ENCODE measurements at places on chromosomes 16 and 17. TPM values are rescaled to one million over a fixed set of nuclear protein-coding genes. Genes with fewer than 3 reads are reported as not detected.

Gene TBC1D3B
- total RNA-seq, result 1.3 TPM

Gene SLC25A19
- 11.7 TPM for total RNA-seq

Gene SPEM3
- not detected for total RNA-seq

Gene CDH11
- total RNA-seq, result 99.6 TPM

Gene FSCN2
- 0.64 TPM for total RNA-seq

Gene SPNS3
- total RNA-seq, result 0.24 TPM

Gene G6PC1
- total RNA-seq, result not detected

Gene TOX3
- total RNA-seq, result 0.15 TPM

Gene DHODH
- total RNA-seq, result 3.6 TPM

Gene P3H4
- total RNA-seq, result 85.1 TPM

Gene FAM234A
- total RNA-seq, result 112 TPM

DNA sequence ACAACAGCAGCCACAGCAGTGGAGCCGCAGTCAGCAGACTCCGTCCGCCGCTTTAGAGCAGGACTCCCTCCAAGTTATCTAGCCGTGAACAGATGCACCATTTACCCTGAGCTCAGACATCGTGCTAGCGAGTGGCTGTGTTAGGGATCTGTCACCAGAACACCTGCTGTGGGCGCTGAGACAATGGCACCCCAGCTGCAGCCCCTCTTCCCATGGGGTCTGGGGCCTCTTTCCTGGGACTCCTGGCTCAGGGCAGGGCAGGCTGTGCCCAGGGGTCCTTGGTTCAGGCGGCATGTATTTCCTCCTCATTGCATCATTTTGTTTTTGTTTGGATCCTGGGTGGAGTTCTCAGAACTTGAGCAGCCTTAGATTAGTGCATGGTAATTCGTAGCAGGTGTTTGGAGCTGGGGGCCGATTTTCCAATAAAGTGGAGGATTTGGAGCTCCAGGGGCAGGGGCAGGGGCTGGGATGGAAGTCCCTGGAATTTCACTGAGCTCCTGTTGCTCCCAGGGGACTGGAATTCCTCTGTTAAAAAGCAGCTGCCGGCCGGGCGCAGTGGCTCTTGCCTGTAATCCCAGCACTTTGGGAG lies 23.4 kb downstream of the NMRAL1 start:
- DNase-seq, result no peak

DNA sequence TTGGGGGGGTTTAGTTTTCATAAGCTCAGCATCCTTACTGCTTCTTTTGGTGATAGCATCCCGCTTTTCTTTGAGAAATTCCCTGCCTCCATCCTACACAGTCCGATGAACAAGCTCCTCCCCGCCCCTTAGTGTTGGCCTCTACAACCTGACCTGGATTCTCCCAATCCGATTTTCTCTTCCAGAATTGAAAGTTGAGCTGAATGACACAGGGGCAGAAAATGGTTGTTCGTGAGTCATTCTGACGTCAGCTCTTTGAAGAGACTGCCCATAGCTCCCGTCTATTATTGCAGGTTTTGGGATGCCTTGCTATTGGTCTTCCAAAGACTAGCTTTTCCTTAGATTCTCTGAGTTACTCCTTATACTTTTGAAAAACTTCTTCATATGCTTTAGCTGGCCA lies 279.7 kb downstream of the SLC39A11 start:
- no peak for DNase-seq

GRCh38 chr17:82388223-82388921 lies 16.8 kb downstream of the UTS2R start:
- DNase-seq, result no peak

- no peak for DNase-seq
Observed at GRCh38 chr17:15783461-15783860, 51.4 kb downstream of the TBC1D26 start.

DNA sequence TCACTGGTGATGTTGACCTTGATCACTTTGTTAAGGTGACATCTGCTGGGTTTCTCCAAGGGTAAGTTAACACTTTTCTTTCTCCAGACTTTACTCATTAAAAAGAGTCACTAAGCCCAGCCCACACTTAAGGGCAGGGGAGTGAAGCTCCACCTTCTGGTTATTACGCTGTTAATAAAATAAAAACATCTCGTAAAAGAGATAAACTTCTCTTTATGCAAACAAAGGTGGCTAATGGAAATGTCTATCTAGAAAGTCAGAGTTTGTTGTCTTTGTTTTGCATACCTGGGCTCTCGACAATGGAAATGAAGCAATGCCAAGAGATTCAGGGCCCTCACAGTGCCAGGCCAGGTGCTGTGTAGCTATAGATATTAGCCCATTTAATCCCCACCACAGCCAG lies 134.4 kb downstream of the ZFHX3 start:
- DNase-seq, result no peak

- no peak for DNase-seq
Observed at GRCh38 chr16:81618187-81618586, 160.9 kb upstream of the PLCG2 start.

GRCh38 chr17:34363183-34363661 lies at the start of gene CCL1:
CCL1 (minus strand) TSS chr17:34363233; CDS start chr17:34363161, 72 bp downstream.
- DNase-seq, result no peak

GRCh38 chr16:8044796-8045195 lies 545.5 kb downstream of the TMEM114 start:
- no peak for DNase-seq

DNA sequence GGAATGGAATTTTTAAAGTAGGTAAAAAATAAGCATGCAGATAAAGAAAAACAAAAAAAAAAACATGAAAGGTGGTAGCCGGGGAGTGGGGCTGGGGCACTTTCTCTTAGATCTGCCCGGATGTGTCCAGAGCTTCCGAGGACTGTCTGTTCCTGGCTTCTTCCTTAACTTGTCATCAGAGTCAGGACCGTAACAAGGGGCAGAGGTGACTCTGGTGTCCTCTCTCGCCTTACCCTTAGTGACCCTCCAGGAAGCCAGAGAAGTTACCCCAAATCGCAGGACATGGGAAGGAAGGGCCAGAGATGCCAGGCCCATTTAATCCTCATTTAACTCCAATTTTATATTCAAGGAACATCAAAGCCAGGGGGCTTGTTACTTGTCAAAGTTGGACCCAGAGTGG lies 115.5 kb downstream of the ABCC6 start:
- no peak for DNase-seq

- DNase-seq, result no peak
Observed at GRCh38 chr17:21374441-21375161, 1.6 kb upstream of the KCNJ12 start.

DNA sequence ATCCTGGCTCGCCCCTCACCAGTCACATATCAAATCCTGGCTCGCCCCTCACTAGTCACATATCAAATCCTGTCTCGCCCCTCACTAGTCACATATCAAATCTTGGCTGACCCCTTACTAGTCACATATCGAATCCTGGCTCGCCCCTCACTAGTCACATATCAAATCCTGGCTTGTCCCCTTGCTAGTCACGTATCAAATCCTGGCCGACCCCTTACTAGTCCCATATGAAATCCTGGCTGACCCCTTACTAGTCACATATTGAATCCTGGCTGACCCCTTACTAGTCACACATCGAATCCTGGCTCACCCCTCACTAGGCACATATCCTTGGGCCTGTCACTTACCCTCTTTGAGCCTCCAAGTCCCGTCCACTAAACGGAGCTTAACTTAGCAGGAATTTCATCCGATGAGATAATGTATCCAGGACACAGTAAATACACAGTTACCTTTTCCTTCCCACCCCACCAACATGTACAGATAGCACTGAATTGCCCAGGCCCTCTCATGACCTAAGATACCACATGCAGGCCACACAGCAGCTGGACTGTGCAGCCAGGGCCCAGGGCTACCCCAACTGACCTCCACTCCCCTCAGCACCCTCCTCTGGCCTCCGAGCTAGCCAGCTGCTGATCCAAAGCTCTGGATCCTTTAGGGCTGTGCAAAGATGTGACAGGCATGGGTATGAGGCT lies 157.8 kb upstream of the RPH3AL start:
- DNase-seq, result no peak

DNA sequence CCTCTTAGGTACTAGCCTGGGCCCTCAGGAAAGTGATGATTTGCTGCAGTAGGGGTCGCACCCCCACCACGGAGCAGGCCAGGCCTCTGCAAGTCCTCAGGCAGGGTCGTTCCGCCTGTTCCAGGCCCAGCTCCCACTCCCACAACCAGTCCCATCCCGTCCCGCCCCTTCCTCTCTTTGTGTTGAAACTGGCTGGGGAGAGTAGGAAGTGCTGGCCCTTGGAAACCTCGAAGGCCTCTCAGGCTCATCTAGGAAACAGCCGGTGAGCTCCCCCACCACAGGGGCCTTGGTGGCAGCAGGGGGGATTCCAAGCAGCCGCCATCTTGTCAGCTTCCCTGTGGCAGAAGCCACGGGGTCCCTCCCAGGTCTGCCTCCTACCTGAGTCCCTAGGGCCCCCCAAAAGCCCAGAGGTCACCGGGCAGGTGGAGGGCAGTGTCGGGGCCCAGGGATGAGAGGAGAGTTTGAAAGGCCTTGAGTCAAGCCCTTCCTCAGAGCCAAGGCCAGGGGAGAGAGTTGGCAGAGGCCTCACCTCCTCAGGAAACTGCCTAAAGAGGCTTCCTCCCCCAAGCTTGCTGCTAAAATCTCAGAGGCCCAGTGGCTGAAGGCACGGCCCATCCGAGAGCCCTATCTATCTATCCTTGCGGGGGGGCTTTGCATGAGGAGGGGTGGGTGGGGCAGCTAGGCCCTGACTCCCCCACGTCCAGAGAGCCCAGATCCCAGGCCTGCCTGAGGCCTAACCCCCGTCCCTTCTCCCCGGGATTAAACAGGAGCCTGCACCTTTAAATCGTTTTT lies 22.2 kb downstream of the MMP15 start:
- DNase-seq, result no peak

DNA sequence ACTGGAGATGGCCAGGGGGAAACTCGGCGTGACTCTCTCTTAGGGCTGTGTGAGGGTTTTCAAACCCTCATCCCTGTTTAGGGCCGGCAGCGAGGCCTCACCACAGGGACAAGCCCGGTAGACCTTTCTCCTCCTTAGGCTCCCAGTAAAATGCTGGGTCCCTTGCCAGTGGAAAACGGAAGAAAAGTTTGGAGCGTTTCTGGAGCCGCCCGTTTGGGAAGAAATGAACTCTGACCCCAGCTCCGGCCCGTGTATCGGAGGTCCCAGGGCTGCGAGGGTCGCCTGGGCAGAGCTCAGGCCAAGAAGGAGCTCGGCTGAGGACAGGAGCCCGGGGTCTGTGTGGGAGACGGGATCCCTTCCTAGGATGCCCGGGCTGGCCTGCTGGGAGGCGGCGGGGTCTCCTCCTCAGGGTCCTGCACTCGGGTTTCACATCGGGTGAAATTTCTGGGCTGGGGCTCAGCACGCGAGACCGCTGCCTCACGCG lies 23.2 kb downstream of the ZNF213 start:
- DNase-seq, result no peak

GRCh38 chr16:66058172-66058691 lies 308.3 kb upstream of the CDH5 start:
- DNase-seq, result no peak

DNA sequence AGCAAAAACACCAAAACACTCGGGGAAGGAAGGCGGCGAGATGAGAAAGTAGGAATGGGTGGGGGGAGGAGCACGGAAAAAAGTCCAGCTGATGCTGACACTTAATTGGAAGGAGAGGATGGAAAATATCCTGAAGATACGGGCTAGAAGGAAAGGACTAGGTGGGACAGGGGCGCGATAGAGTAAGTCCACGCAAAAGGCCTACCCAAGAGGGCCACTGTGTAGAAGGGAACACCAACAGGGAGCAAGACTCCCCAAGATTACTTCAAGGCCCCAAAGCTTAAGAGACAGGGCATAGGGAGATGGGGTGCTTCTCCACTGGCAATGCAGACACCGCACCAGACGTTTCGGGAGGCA lies 736 bp downstream of the APPBP2 start:
- no peak for DNase-seq

- DNase-seq, result no peak
Observed at GRCh38 chr16:80167657-80168390, 373.0 kb upstream of the DYNLRB2 start.

GRCh38 chr16:892536-893255 lies 78.1 kb downstream of the LMF1 start:
- no peak for DNase-seq

GRCh38 chr17:65743308-65743655 lies 181.8 kb upstream of the AXIN2 start:
- no peak for DNase-seq

- no peak for DNase-seq
Observed at GRCh38 chr16:50498431-50499155, 49.6 kb upstream of the NKD1 start.

GRCh38 chr16:88374736-88375135 lies 8.0 kb upstream of the ZNF469 start:
- no peak for DNase-seq

GRCh38 chr17:16442594-16443510 lies 27.5 kb downstream of the TRPV2 start:
- DNase-seq, result no peak

DNA sequence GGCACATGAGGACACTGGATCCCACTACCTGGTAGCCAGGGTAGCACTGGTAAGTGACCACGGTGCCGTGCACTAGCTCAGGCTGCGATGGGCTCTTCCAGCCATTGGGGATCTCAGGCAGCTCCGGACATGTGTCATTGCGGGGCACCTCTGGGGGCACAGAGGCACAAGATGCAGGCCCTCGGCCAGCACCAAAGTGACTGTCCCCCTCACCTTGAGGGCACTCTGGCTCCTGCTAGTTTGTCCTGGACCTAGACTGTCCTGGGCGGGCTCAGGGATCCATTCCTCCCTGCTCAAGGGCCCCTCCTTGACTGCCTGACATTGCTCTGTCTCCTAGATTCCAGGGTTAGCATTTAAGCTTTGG lies 6.7 kb upstream of the PHF12 start:
- DNase-seq, result no peak

Data from glomerular endothelial cell (primary cell).